ENCODE measurements at places on chromosomes 2 and 18.

DNA sequence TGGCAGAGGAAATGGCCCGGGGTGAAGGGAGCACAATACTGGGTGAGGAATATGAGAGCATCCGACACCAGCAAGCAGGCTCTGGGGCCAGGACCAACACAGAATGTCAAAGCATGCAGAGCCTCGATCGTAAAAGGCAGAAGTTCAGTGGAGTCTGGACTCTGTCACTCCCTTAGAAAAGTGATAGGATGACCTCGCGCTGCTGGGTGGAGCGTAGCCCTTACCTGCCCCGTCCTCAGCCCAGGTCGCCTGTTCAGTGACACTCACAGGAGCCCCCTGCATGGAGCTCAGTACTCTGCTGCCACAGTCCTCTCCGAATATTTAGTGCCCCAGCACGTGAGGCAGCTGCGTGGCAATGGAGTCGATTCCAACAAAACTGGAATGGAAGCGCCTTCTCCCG is 236.7 kb upstream of the MYT1L start:
- DNase-seq: no peak

DNA sequence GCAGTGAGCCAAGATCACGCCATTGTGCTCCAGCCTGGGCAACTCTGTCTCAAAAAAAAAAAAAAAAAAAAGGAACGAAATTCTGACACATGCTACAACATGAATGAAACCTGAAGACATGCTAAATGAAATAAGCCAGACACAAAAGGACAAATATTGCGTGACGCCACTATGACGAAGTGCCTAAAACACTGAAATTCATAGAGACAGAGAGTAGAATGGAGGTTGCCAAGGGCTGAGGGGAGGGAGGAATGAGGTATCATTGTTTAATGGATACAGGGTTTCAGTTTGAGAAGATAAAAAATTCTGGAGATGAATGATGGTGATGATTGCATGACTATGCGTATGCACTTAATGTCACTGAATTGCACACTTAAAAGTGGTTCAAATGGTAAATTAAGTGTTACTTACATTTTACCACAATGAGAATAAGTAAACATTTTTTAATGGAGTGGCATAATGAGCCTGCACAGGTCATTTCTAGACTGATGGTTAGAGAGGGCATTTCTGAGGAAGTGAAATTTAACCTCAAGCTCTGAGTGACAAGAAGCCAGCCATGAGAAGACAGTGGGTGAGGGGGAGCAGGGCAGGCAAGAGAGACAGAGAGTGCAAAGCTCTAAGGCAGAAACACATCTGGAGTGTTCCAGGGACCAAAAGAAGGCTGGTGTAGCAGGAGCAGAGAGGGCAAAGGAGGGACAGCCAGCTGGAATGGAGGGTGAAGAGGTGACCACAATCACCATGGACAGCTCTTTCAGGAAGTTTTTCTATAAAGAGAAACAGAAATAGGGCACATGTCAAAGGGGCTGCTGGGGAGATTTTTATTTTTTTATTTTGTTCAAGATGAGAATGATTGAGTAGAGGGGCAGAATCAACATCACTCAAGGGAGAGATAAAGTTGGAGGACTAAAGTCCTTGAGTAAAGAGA is 20.6 kb upstream of the EXOC6B start:
- DNase-seq: no peak

- no peak for DNase-seq
Measured at GRCh38 chr2:86453836-86454235, 12.7 kb downstream of the KDM3A start.

DNA sequence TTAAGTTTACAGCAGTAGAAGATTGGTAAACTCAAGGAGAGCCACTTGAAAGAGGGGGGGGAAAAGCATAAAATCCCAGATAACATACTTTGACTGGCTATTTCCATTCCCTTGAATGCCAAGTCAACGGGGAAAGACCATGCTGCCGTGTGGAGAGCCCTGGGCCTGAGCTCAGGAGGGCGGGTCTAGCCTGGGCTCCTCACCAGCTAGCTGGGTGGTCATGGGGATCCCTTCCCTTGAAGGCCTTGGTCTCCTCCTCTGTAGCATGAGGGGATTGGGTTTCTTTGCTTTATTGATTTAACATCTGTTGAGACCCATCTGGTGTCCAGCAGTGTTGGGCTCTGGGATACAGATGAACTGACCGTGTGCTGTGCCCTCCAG is 35.0 kb downstream of the TEX51 start:
- DNase-seq: no peak

DNA sequence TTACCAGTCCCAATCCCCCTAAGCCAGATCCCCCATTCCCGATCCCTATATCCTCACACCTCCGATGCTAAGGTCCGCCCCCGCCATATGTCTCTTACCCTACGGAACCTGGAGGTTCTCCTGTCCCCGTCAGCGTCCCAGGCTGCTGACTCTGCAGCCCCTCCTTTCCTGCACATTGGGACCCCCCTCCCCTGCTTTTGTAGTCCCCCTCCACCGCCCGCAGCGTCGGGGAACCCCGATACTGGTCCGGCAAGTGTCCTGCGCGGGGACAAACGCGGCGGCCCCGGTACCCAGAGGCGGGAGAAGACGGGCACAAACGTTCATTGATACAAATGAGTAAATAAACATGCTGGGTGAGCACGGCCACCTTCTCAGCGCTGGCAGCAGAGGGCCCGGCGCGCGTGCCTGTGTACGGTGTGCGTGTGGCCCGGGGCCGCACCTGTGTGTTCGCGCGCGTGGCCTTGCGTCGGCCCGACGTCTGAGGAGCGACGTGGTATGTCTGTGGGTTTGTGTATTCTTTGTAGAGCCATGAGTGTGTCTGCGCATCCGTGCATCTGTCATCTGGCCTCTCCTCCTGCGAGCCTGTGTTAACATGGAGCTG is 2.0 kb upstream of the CYP26B1 start:
- DNase-seq: no peak

GRCh38 chr2:158725441-158725891 is 69.7 kb upstream of the DAPL1 start:
- DNase-seq: no peak

- no peak for DNase-seq
Measured at GRCh38 chr18:78768656-78769501, 210.7 kb upstream of the SALL3 start.

GRCh38 chr2:232543491-232543890 is 4.0 kb downstream of the CHRNG start:
- DNase-seq: no peak

DNA sequence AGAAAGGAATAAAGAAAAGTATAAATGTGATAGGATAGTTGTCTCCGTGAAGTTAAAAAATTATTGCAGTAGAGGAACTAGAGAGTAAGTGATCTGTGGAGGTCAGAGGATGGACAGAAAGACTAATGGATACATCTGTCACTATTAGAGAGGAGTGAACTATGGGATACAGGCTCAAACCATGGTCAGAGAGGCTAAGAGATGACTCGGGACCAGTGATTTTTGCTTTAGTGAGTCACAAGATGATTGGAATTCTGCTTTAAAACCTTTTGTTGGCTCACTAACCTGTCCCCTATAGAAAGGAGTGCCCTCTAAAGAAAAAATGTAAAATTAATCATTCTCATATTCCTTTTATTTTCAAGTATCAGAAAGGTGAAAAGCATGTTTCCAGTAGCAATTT is 30.3 kb downstream of the ALMS1 start:
- no peak for DNase-seq

- DNase-seq: no peak
Measured at GRCh38 chr2:240989451-240990265, 8.8 kb upstream of the SNED1 start.

- DNase-seq: no peak
Measured at GRCh38 chr2:112979731-112980130, 1.9 kb downstream of the IL36G start.

DNA sequence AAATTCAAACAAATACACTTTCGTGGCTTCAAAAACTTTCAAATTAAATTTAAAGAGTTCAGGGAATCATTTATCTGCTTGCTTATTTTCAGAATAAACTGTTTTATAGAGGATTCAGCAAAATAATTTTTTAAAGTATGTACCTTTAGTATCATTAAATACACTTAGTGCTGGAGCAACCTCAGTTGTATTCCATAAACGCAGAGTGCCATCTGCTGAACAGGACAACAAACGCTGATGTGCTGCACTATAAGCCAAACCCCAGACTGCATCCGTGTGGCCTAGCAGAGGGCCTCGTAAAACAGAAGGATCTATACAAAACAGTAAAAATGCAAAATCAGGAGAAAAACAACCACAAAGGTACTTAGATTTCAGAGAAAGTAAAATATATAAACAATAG is 108.6 kb downstream of the STRN start:
- DNase-seq: no peak

DNA sequence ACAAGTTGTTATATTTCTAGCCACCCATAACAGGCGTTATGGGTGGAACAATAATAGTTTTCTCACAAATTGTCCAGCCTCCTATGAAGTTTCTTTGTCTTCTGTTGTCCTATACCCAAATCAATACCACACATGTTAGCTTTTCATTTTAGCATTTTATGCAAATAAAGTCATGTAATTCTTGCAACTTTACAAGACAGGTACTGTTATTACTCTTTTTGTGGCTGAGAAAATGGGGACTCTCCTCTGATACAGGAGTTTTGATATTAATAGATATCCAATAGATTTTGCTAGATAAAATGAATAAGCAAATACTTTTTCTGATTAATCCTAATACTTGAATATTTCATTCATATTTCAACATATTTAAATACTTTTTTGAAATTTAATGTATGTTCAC is 151.0 kb downstream of the PMAIP1 start:
- no peak for DNase-seq

- DNase-seq: no peak
Measured at GRCh38 chr2:44838116-44838790, 103.2 kb upstream of the SIX3 start.

DNA sequence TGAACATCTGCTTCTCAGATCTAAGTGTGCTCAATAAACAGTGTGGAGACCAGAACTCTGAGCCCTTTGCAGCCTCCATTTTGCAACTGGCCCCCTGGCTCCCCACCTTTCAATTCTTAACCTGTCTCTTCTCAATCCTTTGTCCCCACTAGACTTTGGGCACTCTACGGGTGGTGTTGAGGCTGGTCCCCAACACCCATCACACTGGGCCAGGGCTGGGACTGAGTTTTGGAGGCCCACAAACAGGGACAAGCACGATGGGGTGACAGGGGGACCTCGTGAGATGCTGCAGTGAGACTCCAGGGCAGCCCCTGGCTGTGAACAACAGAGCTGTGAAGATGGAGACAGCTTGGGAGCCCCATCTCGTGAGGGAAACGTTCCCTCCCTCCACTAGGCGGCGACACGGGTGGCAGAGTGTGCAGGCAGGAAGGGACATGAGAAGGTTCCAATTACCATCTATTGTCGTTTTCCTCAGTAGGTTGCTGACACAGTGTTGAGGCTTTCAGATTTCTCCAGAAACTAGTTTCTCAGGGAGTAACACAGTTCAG is 1.2 kb downstream of the ANKMY1 start:
- peak; percentile 58 for DNase-seq

GRCh38 chr2:70596293-70596692 is 42.7 kb upstream of the TGFA start:
- no peak for DNase-seq

DNA sequence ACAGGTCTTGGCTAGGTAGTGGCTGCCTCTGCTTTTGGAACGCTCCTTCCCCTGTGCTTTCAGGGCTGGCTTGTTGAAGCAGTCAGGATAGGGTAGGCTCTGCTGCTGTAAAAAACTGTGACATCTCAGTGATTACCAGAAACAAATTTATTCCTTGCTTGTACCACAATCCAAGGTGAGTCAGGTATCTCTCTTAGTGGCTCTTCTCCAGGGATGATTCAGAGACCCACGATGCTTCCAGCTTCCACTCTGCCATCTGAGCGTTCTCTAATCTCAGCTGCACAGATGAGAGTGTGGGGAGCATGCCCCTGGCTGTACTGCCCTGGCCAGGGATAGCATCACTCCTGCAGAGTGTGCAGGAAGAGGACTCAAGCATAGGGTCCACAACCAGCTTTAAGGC is 174.9 kb downstream of the VAPA start:
- DNase-seq: no peak

DNA sequence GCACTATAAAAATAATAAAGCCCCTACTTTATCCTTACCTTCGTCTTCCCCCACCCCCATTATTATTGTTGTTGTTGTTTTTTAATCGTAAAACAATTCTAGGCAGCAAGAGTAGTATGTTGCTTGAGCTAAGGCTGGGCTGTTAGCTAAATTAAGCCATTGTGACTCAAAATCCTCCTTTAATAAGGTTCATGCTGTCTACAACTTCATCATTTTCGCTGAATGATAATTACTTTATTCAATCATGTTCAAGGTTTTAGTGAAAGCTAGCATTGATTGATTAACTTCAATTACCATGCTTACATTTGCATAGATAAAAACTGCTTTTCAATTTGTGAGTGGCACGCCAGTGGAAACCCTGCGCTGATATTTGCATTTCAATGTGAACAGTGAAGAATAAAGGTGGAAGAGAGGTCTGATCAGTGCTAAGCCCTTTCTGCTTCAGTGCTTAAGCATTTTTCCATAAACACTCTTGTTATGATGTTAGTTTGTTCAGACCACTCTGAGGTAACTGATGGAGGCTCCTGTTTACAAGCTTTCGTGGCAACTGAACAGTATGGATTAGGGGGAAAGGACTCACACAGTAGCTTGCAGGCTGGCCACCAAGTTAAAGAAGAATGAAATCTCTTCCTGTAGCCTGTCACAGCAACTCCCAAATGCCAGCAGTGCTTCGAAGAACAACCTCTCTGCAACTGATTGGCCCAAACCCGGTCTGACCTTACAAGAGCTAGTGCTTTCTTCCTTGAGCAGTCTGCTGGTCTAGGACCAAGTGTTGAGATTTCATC is 156.8 kb downstream of the GPD2 start:
- no peak for DNase-seq

DNA sequence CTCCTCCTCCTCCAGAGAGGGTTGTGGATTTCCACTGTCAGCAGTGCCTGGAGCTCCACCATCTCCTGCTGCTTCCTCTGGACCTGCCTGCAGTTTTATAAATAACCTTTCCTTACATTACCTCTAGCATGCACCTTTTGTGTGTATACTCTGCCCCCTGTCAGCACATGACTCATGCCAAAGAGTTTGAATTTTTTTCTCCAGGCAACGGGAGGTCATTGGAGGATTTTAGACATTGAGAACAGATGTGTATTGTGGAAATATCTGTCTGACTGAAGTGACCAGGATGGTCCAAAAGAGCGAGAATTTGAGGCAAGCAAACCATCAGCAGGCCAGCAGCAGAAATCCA is 31.7 kb downstream of the IL37 start:
- no peak for DNase-seq

DNA sequence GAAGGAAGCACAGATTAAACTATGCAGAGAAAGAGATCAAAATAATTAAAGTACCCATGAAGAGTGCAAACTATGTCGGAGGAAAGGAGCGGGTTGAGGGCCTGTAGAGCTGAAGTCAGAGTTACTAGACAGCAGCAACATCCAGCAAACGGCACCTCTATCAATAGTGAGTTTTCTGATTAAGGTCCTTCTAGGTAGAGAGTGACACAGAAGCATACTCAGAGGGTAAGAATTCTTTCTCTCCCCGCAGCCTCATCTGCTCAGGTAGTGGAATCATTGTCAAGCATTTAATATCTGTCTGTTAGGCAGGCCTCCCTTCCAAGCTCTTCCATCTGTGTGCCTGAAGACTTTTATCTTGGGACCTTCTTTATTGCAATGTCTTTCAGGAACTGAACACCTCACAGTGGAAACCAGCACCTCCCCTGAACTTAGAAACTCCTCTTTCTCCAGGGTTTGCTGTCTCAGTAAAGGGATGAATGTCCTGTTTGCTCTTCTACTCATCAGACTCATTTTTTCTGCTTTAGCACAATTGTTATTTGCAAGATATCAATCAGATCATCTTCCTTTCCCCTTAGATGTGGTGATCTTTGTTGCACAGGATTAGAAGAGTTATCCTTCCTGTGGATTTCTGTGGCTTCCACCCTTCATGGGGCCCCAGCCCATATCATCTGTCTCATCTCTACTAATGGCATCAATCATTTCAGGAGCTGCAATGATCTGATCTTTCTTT is 28.8 kb downstream of the SP140 start:
- DNase-seq: no peak
